Putamen (tissue), 1 donor: ENCODE measurements at places on chromosomes 7 and 10.

DNA sequence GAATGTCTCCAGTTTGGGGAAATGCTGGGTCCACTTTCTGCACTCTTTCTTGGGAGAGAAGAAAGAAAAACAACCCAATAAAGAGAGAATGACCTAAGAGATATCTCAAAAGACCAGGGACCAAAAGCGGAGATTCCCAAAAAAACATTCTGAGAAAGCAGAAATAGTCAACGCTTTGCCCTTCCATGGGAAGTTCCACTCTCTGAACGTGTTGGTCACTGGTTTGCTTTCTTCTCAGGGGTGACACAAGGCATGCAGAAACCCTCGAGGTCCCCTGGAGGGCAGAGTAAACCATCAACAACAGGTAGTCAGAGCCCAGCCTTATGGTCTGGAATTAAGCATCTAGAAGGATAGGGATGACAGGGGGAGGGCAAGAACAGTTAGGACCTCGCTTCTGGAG, 26.2 kb upstream of the AOAH start:
- DNase-seq = no peak

GRCh38 chr7:108008827-108009226, 5.9 kb upstream of the LAMB1 start:
- no peak for DNase-seq

- DNase-seq = no peak
Observed at GRCh38 chr7:157615101-157615817, 278.5 kb downstream of the DNAJB6 start.

DNA sequence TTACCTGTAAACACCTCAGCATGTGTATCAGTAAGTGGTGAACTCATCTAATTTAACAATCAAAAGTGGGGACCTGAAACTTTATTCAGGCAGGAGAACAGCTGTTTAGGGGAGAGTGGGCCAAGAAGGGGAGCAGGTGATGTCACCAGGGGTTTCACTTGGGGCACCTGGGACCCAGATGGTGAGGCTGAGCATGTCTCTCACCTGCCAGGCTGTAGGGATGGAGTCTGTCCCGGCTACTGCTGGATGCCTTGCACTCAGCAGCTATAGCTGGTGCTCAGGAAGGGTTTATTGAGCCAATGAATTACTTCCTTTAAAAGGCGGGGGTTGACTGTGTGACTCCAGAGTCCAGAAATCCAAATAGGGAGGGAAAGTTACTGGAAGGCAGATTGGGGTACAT, 23.0 kb downstream of the CDH23 start:
- no peak for DNase-seq

DNA sequence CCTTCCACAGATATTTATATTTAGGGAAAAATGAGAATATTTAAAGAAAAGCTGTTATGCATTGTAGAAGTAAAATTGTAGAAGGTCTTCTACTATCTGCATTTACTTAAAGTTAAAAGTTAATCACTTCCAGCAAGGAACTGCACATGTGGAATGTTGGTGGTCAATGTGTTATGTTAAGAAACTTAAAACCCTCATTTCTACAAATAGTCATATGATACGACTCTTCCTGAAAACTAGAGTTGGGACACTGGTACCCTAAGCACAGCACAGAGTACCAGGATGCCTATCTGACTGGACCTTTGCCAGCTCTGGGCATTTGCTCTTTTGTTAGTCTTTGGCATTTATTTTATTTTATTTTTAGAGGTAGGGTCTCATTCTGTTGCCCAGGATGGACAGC, 524.2 kb upstream of the GALNT17 start:
- no peak for DNase-seq

- DNase-seq = no peak
Observed at GRCh38 chr7:133081119-133081598, 731 bp downstream of the CHCHD3 start.

GRCh38 chr7:1024876-1025742, 19.2 kb upstream of the GPR146 start:
- DNase-seq = no peak

DNA sequence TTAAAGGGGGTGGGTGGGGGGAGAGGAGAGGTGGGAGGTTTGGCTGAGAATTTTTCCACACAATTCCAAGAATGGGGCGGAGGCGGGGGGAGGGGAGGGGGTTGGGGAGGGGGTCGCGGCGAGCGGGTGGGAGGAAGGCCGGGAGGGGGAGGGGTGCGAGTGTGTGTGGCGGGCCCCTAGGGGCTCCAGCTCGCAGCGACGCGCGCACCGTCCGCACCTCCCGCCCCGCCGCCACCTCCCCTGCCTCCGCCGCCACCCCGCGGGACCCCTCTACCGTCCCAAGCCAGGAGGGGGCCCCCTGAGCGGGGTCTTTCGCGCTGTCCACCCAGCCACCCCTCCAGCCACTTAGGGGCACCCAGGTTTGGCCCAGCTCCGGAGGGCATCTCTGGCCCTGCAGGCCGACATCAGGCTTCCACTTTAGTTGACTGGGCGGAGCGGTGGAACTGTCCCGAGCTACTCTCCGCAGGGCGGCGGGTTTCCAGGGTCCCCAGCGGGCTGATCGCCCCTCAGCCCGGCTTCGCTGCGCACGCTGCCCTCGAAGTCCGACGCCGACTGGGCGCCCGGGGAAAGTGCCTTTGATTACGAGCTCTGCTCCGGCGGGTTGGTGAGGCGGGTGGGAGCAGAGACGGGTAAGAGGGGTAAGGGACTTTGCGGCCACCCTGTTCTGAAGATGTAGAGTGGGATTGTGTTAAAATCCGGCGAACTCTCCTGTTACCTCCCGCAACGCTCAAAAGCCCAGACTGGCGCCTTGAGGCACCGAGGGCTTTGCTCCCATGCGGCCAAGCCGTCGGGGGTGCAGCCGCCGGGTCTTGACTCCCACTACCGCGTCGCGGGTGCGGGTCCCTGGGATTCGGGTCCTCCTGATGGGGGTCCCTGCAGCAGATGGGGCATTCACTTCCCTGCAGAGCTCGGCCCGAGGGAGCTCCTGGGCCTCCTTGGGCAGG, 1.8 kb upstream of the VAX1 start:
- no peak for DNase-seq

DNA sequence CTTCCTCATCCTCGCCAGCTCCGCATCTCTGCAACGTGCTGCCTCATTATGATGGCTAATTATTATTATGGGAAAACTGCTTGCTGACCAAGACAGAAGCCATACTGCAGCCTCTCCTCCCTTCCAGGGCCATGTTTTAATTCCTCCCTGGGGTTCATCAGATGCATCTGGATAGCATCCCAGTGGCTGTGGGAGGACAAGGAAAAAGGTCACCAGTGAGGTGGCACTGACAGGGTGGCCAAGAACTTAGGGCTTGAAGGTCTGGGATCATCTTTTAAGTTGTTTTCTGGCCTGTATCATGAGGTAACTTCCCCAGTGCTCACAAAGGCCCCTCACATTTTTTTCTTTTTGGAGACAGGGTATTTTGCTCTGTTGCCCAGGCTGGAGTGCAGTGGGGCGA, 39.6 kb downstream of the KCNH2 start:
- no peak for DNase-seq

- DNase-seq = no peak
Observed at GRCh38 chr7:74583630-74584029, 73.9 kb upstream of the GTF2I start.

DNA sequence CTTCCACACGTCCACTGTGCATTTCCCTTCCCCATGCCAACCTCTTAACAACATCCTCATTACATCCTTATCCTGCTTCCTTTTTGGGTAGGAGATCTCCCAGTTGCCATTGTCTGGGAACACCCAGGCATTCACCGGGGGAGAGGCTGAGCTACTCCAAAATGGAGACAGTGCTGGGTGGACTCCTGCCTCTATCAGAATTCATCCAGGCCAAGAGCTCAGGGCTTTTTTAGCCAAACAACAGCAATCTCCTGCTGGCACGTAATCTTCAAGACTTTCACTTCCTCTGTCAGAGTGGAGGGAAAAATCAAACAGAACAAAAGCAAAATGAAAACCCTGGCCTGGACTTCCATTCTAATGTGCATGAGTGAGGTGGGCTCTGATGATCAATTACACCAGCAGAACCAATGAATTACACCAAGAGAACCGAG, 245.0 kb downstream of the PRPF18 start:
- DNase-seq = no peak

- no peak for DNase-seq
Observed at GRCh38 chr7:15130666-15131541, 228.4 kb upstream of the DGKB start.

DNA sequence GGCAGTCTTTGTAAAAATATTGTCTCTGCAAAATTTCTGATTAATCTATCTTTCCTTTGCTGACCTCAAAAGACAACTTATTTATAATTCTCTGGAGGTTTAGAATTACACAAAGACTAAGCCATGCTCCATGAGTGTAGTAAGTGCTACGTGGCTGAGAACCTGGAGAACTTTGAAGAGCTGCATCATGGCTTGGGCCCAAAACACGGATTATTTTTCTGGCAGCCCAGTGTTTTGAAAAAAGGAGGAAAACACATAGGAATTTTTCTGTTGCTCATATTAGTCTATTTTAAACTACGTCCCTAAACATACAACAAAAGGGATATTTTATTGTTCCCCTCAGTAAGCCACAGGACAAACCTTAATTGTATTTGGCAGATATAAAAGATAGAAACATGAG, 360.7 kb upstream of the MYO3A start:
- DNase-seq = no peak

DNA sequence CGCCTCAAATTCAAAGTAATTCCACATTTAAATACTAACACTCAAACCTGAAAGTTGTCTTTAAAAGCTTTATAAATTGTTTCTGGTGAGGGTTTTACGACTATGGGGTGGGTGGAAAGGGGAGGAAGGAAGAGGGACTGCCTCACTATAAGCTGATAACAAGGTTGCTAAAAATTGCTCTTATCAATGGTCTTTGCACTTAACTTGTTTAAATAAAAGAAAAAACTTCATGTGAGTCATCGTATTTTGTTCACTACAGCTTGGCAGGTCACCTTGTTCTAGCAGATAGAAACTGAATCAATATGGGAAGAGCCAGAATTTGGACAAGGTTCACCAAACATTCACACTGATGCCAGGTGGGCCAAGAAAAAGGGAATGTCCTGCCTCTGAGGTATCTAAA, 129.2 kb downstream of the TES start:
- DNase-seq = no peak

DNA sequence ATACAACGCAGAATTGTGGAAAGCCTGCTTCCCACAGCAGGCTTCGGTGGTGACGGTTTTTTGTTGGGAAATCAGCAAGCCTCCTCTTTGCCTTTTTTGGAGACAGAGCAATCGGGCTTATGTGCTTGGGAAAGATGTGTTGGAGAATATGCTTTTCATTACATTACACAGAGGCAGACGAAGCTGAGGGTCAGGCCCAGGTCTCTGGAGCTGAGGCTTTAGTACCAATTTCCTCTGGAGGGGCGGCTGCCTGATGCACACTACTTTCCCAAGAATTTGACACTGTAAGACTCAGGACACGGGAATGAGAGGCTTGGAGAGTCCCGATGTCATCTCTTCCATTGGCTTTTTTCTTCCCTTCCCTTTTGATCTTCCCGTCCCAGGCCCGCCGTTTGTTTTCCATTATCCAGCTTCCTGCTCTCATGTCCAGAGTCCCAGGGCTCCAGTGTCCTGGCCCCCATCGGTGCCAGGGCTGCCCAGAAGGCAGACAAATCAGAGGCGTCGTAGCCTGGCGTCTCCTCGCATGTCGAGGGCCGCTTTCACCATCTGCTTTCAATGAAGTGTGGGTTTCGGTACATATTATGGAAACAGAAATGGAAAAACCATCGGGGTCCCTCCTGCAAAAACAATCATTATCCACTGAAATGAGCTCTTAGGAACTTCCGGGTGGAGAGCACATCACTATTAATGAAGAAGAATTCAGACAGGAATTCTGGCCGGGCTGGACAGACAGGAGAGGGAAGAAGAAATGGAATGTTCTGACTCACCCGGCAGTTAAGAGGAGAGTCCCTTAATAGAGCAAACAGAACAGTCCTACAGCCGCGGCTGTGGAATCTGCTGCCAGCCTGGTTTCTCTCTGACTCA, 123.0 kb upstream of the JCAD start:
- DNase-seq = no peak

DNA sequence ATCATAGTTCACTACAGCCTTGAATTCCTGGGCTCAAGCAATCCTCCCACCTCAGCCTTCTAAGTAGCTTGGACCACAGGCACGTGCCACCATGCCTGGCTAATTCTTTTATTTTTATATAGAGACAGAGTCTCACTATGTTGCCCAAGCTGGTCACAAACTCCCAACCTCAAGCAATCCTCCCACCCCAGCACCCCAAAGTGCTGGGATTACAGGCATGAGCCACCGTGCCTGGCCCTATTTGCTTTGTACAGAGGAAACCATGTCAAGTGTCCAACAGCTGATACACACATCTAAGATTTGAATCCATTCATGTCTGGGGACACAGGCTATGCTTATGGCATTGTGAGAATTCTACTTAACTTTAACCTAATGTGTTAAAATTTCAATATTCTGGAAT, 29.9 kb upstream of the MPP7 start:
- DNase-seq = no peak

DNA sequence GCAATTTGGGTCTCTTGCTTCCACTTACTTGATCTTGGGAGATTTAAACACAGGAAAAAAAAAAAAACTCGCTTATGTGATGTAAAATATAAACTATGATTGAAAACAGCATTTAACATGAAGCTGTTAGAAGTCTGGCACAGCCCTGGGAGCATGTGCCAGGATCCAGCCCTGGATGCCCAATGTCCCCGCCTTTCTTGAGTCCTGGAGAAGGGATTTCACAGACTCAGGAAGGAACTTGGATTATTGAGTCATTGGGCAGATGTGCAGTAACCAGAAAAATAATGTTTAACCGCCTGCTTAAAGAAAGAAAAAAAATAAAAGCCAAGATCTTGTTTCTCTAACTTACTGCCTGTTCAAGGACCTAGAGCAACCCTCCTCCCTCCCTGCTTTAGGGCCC, 3.7 kb upstream of the JCAD start:
- DNase-seq = no peak

DNA sequence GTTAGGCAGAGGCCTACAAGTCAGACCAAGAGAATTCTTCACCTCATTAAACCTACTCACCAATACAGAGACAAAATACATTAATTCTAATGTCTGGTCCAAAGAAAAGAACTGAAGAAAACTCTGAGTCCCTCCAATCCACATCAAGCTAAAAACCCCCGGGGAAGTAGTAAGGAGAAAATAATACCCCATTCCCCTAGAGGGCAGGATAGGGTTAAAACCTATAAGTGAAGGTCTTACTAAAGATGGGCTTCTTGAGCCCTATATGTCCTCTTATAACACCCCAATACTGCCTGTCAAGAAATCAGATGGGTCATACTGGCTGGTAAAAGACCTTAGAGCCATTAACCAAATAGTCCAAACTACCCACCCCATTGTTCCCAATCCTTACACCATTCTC, 141.3 kb upstream of the TMEM106B start:
- no peak for DNase-seq

- DNase-seq = no peak
Observed at GRCh38 chr10:88187472-88187871, 324.0 kb downstream of the PTEN start.

GRCh38 chr10:131819241-131820072, 81.4 kb upstream of the PPP2R2D start:
- no peak for DNase-seq
